ENCODE measurements at places on chromosomes 12 and 14.
A peak's percentile ranks its signal among the peaks of the same experiment; 100 is the strongest.

GRCh38 chr12:81819991-81820633 lies 61.0 kb upstream of the PPFIA2 start:
- no peak for DNase-seq

DNA sequence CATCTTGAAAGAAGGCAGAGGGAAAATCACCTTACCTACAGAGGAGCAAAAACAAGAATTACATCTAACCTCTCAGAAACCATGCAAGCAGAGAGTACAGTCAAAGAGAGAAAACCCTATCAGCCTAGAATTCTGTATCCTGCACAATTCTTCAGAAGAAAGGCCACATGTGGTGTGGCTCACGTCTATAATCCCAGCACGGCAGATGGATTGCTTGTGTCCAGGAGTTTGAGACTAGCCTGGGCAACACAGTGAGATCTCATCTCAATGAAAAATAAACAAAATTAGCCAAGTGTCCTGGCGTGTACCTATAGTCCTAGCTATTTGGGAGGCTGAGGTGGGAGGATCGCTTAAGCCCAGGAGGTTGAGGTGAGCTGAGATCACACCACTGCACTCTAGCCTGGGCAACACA lies 48.2 kb downstream of the ATF7 start:
- no peak for DNase-seq

GRCh38 chr14:95523051-95523814 lies 6.8 kb upstream of the SYNE3 start:
- no peak for DNase-seq

- no peak for DNase-seq
Observed at GRCh38 chr12:49019443-49020324, 1.1 kb upstream of the PRKAG1 start.

GRCh38 chr14:60922050-60922449 lies 58.8 kb downstream of the TRMT5 start:
- peak; percentile 24 for DNase-seq

DNA sequence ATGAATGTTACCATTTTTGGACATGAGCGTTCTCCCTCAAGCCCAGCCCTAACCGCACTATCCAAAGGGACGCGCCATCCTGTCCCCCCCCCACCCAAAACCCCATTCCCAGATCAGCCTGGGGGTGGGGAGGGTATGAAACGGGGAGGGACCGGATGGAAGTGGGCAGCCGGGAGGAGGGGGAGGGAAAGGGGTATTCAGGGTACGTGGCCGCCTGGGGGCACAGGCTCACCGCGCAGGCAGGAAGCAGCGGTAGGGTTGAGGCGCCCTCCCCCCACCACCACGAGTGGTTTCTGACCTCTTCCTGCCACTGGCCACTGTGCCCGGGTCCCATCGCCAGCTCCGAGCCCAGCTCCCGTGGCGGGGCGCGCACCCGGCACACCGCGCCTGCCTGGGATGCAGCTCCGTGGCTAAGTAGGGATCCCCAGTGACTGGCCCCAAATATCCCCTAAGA lies 1.4 kb downstream of the ACTN1 start:
- DNase-seq, result no peak

Data from NCI-H446 treated with DMSO at 0.1 percent for 48 hours (cell line).